ENCODE measurements at places on chromosomes 13 and 19. TPM values are rescaled to one million over a fixed set of nuclear protein-coding genes. Genes with fewer than 3 reads are reported as not detected.

DNA sequence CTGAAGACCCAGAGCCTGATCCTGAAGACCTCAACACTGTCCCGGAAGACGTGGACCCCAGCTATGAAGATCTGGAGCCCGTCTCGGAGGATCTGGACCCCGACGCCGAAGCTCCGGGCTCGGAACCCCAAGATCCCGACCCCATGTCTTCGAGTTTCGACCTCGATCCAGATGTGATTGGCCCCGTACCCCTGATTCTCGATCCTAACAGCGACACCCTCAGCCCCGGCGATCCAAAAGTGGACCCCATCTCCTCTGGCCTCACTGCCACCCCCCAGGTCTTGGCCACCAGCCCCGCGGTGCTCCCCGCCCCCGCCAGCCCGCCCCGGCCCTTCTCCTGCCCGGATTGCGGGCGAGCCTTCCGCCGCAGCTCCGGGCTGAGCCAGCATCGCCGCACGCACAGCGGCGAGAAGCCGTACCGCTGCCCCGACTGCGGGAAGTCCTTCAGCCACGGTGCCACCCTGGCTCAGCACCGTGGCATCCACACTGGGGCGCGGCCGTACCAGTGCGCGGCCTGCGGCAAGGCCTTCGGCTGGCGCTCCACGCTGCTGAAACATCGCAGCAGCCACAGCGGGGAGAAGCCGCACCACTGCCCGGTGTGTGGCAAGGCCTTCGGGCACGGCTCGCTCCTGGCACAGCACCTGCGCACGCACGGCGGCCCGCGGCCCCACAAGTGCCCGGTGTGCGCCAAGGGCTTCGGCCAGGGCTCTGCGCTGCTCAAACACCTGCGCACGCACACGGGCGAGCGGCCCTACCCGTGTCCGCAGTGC is 2.9 kb upstream of the MCOLN1 start:
- DNase-seq: no peak
- H3K27me3 ChIP-seq: no peaks in the 10 kb centered on the region
- no peak overlapping the region for H3K27ac ChIP-seq

- no peak overlapping the region for H3K4me3 ChIP-seq
- peaks cover 27% of the 10 kb centered on the region for H3K4me1 ChIP-seq
Observed at GRCh38 chr19:16849168-16849567, 20.0 kb downstream of the SIN3B start.

- H3K27ac ChIP-seq: no peak overlapping the region
- H3K36me3 ChIP-seq: peaks cover 25% of the 10 kb centered on the region
- peak overlapping the region; percentile 91 for H3K4me3 ChIP-seq
Observed at GRCh38 chr19:8004723-8005513, 523 bp downstream of the ELAVL1 start.

DNA sequence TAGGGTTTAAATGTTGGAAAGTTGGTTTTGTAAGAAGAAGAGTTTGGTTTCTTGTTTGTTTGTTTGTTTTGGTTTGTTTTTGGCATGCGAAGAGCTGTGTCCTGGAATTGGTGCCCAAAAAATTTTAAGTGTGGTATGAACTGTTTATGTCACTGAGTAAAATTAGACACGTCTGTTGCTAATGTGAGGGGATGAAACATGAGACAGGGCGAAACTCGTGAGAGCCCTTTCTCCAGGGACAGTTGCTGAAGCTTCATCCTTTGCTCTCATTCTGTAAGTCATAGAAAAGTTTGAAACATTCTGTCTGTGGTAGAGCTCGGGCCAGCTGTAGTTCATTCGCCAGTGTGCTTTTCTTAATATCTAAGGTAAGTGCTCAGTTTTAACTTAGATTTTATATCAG is at the start of gene SGCG:
Gene SGCG (plus strand): TSS at position 269 of the 400 bp plus-strand sequence. CDS start 22,716 bp downstream, outside the sequence.
- H3K36me3 ChIP-seq: no peaks in the 10 kb centered on the region
- H3K4me1 ChIP-seq: no peaks in the 10 kb centered on the region
- H3K27ac ChIP-seq: no peak within 1 kb of the TSS

GRCh38 chr13:114140906-114141250 is 8.5 kb upstream of the RASA3 start:
- H3K4me1 ChIP-seq: no peaks in the 10 kb centered on the region
- no peak for DNase-seq
- H3K27me3 ChIP-seq: no peaks in the 10 kb centered on the region
- no peak overlapping the region for H3K4me3 ChIP-seq
- H3K27ac ChIP-seq: no peak overlapping the region

GRCh38 chr13:34070006-34070405 is 252.1 kb downstream of the RFC3 start:
- no peak overlapping the region for H3K27ac ChIP-seq
- no peaks in the 10 kb centered on the region for H3K36me3 ChIP-seq
- DNase-seq: no peak
- H3K4me3 ChIP-seq: no peak overlapping the region

FAM98C gene
- total RNA-seq: 41.5 TPM

GIPC3 gene
- 9.2 TPM for total RNA-seq

PABPC3 gene
- 0.06 TPM for total RNA-seq

GJB2 gene
- not detected for total RNA-seq

PRKD2 gene
- 7.3 TPM for total RNA-seq

SPRYD7 gene
- total RNA-seq: 13.2 TPM

All from SJSA1 (cell line).